ENCODE measurements at places on chromosomes 11 and 22.

DNA sequence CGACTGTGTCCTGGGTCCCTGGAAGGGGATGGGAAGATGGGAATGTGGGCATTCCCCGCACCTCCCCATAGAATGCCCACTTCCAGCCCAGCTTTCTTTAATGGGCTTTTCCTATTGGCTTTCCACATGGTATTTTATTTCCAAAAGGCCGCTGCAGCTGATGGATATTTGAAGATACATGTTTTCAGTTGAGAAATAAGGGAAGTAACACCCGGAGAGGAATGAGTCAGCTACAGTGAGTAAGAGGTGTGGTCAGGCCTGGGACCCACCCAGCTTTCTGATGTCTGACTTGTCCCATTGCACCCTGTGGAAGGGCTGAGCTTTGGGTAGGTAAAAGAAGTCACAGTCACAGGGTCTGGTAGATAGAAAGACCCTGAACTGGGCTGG, 476.9 kb downstream of the MIAT start:
- no peak for DNase-seq

DNA sequence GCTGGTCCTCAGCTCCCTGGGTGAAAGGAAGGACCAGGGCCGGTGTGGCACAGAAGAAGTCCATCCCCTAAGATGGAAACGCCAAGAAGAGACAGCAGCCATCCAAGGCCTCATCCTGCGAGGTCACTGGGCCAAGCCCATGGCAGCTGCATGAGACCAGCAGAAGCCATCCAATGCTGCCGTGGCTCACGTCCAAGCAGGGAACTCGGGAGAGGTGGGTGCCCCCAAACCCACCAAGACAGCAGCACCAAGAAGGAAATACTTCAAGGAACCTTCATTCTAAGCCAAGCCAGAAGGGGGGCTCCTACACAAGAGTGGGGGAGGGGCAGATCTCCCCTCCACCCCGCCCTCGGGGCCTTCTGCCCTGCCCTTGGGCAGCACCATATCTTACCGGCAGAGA, 49.6 kb downstream of the IGSF9B start:
- DNase-seq = no peak

DNA sequence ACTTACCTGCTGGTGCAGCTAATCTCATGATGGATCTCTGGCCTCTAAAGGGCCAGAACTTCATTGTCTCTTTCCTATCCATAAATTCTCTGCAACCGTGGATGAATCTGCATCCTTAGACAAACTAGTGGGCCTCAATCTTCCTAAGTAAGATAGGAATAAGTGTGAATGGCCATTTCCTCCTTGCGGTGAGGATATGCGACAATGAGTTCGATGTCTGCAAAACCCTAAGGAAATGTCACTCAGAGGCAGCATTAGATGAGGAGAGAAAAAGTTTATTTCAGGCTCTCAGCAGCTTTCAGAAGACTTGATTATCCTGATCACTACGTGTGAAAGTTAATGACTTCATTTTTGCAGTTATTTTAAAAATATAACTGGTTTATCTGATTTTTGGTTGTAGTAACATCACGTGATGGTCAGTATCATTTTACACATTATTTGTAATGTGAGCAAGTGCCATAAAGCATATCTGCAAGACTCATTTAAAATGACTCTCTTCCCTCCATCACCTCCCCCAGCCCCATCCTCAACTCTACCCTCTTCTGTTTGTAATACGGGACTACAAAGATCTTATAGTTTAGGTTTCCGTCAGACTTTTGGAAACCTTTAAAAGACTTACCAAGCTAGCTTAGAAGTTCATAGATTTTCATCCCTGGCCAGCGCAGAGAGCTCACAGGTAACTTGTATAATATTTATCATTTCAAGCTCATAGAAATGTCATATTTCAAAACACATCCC, 10.2 kb downstream of the GRAP2 start:
- no peak for DNase-seq

GRCh38 chr22:21009638-21010425, 5.1 kb upstream of the P2RX6 start:
- DNase-seq = no peak

- no peak for DNase-seq
Observed at GRCh38 chr22:49540084-49540912, 287.4 kb downstream of the BRD1 start.

DNA sequence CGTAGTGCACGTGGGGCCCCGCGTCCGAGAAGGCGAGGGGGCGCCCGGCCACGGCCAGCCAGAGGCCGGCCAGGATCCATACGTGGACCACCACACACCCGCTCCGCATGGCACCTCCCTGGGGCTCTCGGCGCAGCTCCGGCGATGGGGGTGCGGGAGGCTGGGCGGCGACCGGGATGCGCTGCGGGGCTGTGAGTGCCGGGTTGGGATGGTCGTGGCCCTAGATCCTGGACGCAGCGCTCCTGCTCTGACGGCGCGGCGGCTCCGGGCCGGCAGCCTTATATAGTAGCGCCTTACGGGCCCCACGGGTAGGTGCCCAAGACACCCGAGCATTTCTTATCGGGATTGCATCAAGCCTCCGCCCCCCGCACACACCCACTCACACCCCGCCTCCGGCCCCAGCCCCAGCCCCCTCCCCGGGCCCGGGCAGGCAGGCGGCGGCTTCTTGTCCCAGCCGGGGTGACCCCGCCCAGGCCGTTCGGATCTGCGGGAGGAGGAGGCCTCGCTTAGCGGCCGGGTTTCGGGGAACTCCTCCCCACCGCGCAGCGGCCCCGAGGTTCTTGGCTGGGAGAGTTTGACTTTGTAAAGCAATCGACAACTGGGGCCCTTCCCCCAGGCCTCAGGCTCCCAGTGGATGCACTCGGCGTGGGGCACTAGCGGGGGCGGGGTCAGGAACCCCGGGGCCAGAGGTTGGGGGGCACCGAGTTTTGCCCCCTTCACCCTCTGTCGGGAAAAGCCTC, at the start of gene FGF19:
FGF19 (minus strand) TSS at position 255 of the 740 bp plus-strand sequence; CDS start at position 109, 146 bp downstream.
- DNase-seq = peak; percentile 81
